ENCODE measurements at places on chromosomes 13 and 19.

DNA sequence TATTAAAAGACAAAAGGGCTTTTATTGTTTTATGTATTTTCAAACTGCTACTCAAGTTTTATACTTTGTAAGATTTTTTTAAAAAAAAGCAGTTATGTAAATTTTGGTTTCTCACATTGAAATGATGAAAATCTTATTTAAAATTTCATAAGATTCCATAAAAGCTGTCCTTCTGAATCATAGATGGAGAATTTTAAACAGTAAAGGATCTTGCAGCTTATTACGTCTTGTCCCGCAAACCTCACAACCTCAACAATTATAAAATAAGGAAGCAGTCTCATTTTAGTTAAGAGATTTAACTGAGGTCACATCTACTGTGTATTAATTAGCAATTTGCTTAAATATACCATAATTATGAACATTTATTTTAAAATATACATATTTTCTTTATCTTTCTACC, 581.0 kb upstream of the SPRY2 start:
- DNase-seq, result no peak

DNA sequence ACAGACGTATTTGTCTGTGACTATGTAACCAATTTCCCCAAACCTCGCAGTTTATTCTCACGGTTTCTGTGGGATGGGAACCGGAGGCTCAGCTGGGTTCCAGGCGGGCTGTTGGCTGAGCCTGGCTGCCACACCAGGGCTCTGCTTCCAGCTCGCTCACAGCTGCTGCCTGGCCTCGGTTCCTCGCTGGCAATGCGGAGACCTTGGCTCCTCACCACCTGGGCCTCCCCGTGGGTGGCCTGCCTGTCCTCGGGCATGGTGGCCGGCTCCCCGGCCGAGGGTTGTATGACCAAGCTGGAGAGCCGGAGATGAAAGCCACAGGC, 218.9 kb upstream of the MAB21L1 start:
- DNase-seq, result no peak

- no peak for DNase-seq
These were observed 272.6 kb downstream of the EFNB2 start for GRCh38 chr13:106262886-106263285.

DNA sequence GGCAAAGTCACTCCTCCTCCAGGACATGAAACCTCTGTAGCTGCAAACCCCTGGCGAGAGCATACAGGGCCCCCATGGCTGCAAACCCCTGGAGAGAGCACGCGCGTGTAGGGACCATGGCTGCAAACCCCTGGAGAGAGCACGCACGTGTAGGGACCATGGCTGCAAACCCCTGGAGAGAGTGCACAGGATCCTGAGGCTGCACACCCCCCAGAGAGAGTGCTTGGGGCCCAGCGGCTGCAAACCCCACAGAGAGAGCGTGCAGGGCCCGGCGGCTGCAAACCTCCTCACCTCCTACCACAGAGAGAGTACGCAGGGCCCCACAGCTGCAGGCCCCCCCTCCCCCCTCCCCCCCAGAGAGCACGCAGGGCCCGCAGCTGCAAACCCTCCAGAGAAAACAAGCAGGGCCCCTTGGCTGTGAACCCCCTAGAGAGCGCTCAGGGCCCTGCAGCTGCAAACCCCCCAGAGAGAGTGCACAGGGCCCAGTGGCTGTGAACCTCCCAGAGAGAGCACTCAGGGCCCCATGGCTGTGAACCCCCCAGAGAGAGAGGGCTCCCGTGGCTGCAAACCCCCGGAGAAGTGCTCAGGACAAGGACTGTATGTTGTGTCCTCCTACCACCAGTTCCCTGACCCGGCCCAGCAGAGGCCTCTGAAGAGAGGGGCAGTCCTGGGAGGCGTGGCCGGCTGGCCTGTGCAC, 7.3 kb downstream of the ADPRHL1 start:
- DNase-seq, result peak; percentile 24

DNA sequence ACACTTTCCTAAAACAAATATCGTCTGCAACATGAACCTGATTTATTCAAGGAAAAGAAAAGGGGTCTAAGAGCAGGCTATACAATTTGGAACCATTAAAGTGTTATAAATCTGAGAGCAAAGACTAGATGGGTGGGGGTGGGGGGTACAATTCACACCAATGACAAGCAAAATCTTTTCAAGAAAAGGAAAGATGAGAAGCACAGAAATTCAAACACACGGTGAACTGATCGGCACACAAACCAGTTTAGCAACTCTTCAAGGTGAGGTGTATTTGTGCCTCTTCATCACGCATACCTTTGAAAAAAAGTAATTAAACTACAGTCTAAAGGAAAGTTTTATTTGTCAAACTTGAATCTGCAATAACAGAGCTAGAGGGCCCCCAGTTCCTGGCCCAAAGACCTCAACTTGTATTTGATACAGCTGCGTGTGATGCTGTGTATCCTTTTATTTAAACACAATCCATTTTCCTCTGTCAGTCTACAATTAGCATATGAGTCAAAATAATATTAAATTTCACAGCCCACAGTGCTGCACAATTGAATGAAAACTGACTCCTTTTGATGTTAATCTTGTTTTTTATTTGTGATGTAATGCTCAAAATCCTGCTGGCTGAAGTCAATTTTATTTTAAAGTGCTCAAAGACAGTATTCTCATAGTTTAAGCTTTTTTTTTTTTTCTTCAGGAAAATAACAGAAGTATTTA, 14.2 kb downstream of the EFNB2 start:
- no peak for DNase-seq
